ENCODE measurements at places on chromosomes 1 and 21.
A peak's percentile ranks its signal among the peaks of the same experiment; 100 is the strongest.

DNA sequence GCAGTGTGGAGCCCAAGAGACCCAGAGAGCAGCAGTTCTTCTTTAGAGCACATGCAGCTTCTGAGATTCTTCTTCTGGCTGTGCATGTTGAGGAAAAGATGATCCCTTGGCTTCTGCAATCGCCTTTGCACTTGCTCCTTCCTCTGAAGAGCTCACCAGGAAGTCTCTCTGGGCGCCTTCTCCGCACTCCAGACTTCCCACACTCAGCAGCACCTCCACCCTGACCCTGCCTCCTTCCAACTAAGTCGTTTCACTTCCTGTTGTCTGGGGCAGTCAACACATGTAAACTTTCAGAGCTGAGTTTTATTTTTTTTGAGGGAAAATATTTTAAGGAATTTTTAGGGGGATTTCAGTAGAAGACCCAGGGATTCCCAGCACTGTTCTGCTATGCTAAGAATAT is 73.4 kb upstream of the F3 start:
- DNase-seq, result no peak

DNA sequence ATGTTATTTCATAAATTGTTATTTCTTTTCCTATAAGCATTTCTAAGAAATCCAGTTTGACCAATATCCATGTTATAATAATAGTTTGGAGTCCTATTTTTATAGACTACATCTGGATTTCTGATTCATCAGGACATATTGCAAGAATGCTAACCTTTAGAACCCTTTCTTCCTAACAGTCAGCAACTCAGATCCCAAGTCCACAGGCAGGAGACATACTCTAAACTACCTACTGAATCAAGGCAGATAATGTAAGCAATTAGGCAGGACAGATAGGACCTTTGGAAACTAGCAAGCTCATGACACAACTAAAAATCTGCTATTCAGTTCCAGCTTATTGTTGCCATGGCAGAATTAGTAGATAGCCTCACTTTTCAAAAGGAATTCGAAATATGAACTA is 104.1 kb downstream of the DENND1B start:
- DNase-seq, result no peak

DNA sequence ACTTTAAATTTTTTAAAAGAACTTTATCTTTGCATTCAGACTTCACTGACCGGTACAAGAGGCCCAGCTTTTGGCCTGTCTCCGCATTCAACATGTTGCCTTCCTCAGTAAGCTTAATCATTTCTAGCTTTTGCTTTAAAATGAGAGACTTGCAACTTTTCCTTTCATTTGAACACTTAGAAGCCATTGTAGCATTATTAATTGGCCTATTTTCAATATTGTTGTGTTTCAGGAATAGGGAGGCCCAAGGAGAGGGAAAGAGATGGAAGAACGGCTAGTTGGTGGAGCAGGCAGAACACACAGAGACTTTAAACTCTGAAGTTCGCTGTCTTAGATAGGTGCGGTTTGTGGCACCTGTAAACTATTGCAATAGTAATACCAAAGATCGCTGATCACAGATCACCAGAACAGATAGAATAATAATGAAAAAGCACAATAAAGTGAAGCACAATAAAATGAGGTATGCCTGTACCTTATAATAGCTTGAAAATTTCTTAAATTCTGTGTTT is 31.4 kb downstream of the RABGAP1L start:
- no peak for DNase-seq

- no peak for DNase-seq
These were observed 111.6 kb downstream of the SYT14 start for GRCh38 chr1:210049616-210050015.

DNA sequence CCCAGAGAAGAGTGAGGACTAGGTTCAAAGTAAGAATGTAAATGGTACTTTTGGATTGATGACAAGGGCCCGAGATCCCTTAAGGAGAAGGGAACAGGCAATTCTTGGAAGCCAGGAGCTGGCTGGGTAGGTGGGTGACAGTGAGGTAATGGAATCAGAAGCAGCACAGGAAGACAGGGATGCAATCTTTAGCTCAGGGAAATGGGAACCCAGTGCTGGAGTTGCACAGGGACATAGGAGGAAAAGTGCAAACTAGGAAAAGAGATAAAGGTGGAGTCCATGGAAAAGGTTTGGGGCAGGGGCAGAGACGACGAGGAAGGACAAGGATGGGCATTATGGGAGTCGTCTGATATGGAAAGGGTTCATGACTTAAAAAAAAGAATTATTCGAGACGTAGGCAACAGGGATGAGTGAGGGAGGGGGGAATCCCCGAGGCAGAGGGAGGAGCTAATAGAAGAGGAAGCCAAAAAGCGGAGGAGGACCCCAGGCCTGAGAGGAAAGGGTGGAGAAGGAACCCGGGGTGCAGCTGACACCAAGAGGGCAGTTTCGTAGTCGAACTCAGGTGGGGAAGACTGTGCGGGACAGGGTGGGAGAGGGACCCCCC is 495 bp downstream of the PI4KB start:
- DNase-seq, result peak; percentile 64

DNA sequence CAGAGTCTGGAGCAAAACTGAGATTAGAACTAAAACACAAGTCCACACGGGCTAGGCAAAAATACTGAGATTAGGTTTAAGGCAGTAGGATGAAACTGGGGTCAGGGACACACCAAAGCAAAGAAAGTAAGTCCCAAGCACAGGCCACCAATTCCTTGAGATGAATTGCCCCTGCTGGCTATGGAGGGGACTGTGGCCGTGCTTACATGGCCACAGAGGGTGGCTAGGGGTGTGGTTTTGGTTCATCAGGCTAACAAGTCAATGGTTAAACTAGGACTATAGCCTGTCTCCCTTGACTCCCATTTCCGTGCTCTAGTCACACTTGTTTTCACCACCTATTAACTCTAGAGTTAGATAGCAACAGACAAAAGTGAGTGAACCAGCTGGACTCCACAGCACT is 394.8 kb downstream of the PBX1 start:
- no peak for DNase-seq

GRCh38 chr1:75487399-75487798 is 123.5 kb downstream of the SLC44A5 start:
- no peak for DNase-seq

DNA sequence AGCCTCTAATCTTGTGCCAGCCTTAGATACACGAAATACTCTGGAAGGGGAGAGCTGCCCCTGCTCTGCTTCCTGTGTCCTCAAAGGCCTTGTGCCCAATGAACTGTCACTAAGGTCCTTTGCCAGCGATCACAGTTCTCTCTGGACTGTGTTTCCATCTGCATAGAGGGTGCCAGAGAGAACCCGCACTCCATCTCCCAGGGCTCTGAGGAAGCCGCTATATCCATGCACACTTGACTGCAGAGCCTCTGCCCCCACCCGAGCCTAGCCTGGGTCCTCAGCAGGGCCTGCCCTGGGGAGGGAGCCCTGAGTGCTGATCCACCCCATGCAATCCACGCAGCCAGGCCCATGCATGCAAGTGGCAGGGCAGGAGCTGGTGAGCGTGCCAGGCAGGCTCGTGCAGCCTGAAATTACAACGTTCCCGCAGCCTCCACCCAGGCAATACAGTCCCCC is 30.6 kb upstream of the KIF21B start:
- no peak for DNase-seq

GRCh38 chr1:162676087-162676486 is 43.8 kb downstream of the DDR2 start:
- DNase-seq, result no peak

DNA sequence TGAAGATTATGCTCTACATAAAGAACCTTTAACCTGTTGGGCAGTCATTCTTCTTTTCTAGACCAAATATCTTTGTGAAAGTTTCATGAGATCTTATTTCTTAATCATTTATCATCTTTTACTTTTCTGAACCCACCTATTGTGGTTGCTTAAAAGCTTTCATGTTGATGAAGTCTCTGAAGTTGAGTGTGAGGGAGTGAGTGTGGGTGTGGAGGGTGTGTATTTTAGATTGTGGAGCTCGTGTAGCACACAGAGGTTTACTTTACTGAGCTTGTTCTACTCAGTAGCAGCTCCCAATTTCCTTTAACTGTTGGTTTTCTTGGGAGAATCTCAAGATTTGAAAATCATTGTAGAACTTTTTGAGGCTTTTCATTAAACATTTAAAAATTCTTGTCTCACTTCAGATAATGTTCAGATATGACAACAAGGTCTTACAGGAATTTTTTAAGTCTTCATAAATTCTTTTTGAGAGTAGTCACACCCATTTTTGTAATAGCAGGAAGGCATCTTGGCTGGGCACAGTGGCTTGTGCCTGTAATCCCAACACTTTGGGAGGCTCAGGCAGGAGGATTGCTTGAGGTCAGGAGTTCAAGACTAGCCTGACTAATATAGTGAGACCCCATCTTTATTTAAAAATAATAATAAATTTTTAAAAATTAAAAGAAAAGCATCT is 17.0 kb downstream of the SRRM1 start:
- no peak for DNase-seq

DNA sequence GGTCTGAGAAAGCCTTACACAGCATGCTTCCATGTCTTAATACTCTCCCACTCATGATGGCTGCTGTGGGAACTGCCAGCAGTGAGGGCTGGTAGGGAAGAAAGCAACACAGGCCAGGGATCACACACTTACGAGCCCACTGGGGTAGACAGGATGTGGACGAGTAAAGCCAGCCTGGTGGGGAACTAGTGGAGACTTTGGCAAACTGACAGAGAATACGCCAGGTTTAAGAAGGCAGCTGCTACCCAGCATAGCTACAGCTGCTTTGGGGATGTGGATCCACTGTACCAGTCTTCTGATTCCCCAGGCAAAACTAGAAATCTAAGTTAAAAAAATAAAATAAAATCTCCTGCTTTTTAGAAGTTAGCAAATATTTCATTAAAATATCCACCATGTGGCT is 664.0 kb downstream of the SMYD3 start:
- no peak for DNase-seq

DNA sequence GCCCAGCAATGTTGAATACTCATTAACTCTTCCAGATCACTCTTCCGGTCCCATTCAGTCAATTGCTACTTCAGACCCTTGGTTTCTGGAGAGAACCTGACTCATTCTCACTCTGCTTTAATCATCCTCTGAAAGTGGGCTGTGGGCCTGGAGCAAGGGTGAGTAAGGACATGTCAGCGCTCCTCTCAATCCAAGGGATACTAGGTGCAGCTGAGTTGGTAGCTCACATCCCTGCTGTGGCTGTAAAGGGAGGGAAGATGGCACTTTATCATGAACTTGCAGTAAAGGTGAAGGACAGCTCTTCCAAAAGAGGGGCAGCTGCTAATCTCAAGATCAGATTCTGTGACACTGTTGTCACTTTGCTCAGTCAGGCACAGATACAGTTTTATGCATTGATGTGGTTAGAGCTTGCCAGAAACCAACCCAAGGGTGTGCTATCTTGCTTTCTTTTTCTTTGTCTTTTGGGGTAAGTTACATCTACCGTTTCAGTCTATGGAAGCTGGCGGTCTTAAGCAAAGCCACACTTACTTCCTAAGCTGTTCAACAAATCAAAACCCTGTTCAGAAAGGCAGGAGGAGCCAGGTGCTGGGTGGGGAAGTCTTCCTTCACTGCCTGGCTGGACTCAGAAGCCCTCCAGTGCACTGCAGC is 26.5 kb upstream of the NTPCR start:
- DNase-seq, result no peak

DNA sequence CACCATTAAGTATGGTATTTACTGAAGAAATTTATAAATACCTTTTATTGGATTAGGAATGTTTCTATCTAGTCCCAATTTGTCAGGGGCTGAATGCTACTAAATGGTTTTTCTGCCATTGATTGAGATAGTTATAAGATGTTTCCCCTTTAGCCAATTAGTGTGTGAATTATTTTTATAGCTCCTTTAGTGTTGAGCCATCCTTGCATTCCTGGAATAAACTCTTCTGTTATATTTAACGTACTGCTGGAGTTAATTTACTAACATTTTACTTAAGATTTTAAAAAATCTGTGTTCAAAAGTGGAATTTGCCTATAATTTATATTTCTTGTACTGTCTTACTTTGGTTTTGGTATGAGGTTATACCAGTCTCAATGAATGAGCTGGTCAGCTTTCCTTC is 25.4 kb upstream of the LRRC3 start:
- no peak for DNase-seq

GRCh38 chr1:201183753-201184152 is 6.9 kb upstream of the IGFN1 start:
- DNase-seq, result no peak

DNA sequence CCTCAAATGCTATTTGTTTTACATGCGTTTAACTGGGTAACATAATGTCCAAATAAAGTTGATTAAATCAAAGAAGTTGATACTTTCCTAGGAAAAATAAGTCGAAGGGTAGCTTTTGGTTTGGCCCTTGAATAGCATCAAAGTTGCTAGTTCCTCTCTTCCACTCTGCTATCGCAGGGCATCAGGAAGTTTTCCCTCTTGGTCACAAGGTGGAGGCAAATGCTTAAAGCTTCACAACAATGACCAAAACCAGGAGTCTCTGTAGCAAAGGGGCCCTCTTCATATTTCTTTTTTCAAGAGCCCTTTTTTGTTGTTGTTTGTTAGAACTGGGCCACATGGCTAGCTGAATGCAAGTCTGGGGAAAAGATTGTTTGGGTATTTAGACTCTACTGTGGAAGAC is 668.4 kb downstream of the KCNT2 start:
- no peak for DNase-seq

GRCh38 chr1:186435336-186435735 is 25.6 kb downstream of the PDC start:
- no peak for DNase-seq

DNA sequence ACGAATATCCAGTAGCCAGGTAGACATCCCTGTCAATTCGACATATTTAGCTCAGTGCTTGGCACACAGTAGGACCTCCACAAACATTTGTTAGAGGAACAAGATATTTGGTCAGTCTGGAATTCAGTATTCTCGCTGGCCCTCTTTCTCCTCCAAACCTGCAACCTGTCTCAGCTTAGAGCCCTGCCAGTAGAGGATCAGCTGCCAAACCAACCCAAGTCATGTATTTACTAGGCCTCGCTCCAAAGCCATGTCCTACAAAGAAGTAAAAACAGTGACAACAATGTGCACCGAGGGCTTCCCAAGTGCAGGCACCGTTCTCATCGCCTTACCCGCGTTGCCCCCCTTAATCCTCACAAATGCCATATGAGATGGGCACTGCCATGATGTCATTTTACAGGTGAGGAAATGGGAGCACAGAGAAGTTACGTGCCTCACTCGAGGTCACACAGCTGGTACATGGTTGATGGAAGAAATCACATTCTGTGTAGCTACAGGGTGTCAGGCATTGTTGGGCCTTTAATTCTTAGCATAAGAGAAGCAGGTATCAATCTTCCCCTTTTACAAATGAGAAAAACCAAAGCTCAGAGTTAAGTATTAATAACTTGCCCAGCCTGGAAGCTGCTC is 26.0 kb upstream of the CDCA8 start:
- DNase-seq, result no peak

GRCh38 chr1:11479375-11479979 is 522 bp downstream of the DISP3 start:
- DNase-seq, result no peak

GRCh38 chr1:203934027-203934426 is 72.6 kb downstream of the SNRPE start:
- DNase-seq, result no peak

DNA sequence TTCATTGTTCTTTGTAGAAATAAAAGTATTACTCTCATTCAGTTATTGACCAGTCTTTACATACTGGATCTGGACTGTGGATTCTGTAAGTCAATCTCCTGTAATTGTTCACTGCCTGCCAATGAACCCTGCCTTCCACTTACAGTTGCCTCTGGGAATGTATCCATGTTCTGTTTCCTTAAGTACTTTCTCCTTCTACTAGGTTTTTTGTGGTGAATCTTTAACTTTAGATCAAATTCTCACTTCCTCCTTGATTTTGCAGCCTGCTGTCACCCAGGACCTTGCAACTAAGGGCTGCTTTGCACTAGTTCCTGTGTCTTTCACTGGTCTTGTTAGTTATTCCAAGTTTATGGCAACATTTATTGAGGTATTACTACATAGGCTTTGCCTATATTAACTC is 28.2 kb upstream of the ANKRD13C start:
- DNase-seq, result no peak

Data from putamen (tissue), 1 donor.